ENCODE measurements at places on chromosomes 1 and 21. TPM values are rescaled to one million over a fixed set of nuclear protein-coding genes. Genes with fewer than 3 reads are reported as not detected.
A peak's percentile ranks its signal among the peaks of the same experiment; 100 is the strongest.

GRCh38 chr1:68199603-68200002, 32.7 kb downstream of the WLS start:
- H3K27me3 ChIP-seq: no peaks in the 10 kb centered on the region
- no peak overlapping the region for H3K27ac ChIP-seq

- H3K4me3 ChIP-seq: peak overlapping the region; percentile 67
- no peaks in the 10 kb centered on the region for H3K27me3 ChIP-seq
- H3K36me3 ChIP-seq: no peaks in the 10 kb centered on the region
- peak; percentile 30 for DNase-seq
These were observed 546 bp downstream of the DONSON start for GRCh38 chr21:33587792-33588484.

Gene VN1R5
- total RNA-seq: not detected

GRCh38 chr1:28115267-28115666, 26.9 kb upstream of the EYA3 start:
- H3K4me1 ChIP-seq: no peaks in the 10 kb centered on the region
- no peak overlapping the region for H3K27ac ChIP-seq
- H3K36me3 ChIP-seq: no peaks in the 10 kb centered on the region
- no peak overlapping the region for H3K4me3 ChIP-seq

GRCh38 chr1:33180911-33181890, 642 bp downstream of the TRIM62 start:
- peak overlapping the region; percentile 70 for H3K27ac ChIP-seq
- peak overlapping the region; percentile 75 for H3K4me3 ChIP-seq
- peaks cover 31% of the 10 kb centered on the region for H3K4me1 ChIP-seq
- peak; percentile 60 for DNase-seq

Gene PRRX1
- total RNA-seq: 107 TPM

- H3K4me1 ChIP-seq: no peaks in the 10 kb centered on the region
- no peak overlapping the region for H3K4me3 ChIP-seq
- peaks cover 100% of the 10 kb centered on the region for H3K36me3 ChIP-seq
- H3K27me3 ChIP-seq: no peaks in the 10 kb centered on the region
- no peak overlapping the region for H3K27ac ChIP-seq
- no peak for DNase-seq
These were observed 8.9 kb downstream of the METTL13 start for GRCh38 chr1:171790318-171790717.

DNA sequence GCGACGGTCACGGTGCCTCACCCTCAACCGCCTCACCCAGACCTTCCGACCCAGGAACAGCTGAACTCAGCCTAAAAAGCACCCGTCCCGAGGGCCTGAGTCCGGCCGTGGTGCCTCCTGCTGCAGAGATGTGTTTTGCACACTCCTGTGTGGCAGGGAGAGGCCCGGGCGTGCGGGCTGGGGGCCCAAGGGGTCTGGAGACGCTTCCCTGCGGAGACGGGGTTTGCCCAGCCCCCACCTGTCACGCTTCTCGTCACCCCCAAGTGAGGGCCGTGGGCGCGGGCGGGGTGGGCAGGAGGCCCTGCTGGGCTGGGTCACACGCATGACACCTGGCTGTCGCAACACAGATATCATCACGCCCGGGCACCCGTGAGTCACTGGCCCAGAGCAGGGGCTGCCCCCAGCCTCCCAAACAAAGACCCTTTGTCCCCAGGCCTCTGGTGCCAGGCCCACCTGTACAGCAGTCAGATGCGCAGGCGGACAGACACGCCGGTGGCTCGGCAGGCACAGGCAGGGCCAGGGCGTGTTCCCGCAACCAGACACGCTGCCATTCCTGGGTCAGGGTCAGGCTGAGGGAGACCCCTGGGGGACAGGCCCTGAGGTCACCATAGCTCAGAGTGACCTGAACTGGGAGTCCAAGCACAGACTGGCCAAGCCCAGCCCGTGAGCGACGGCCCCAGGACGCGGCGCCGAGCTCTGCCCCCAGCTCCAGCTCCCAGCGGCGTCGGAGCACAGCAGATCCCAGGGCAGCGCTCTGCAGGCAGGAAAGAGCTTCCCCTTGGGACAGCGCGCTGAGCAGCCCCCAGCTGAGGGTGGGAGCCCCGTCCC, 6.1 kb downstream of the B3GALT6 start:
- H3K4me1 ChIP-seq: peaks cover 5% of the 10 kb centered on the region
- DNase-seq: no peak
- H3K27me3 ChIP-seq: peaks cover 6% of the 10 kb centered on the region
- no peak overlapping the region for H3K4me3 ChIP-seq

DNA sequence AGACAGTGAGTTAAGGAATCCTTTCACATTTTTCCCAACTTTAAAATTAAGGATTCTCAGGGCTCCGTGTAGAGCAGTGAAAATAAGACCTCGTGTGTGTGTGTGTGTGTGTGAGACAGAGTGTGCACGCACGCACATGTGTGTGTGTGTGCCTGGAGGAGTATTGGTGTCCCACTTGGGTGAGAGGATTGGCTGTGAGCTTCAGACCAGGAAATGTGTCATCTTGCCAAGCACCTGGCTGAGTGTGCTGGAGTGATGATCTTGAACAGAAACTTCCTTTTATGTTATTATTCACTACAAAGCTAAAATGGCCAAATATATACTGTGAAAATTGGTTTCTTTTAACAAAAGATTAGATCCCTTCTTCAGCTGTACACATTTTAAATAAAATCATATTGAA, 35.2 kb upstream of the NTPCR start:
- peaks cover 20% of the 10 kb centered on the region for H3K4me1 ChIP-seq
- H3K27me3 ChIP-seq: no peaks in the 10 kb centered on the region
- no peak overlapping the region for H3K27ac ChIP-seq
- H3K36me3 ChIP-seq: no peaks in the 10 kb centered on the region
- no peak overlapping the region for H3K4me3 ChIP-seq

GRCh38 chr21:15498455-15498854, 231.3 kb upstream of the USP25 start:
- H3K27ac ChIP-seq: no peak overlapping the region
- H3K36me3 ChIP-seq: no peaks in the 10 kb centered on the region
- no peaks in the 10 kb centered on the region for H3K27me3 ChIP-seq
- no peak for DNase-seq

DNA sequence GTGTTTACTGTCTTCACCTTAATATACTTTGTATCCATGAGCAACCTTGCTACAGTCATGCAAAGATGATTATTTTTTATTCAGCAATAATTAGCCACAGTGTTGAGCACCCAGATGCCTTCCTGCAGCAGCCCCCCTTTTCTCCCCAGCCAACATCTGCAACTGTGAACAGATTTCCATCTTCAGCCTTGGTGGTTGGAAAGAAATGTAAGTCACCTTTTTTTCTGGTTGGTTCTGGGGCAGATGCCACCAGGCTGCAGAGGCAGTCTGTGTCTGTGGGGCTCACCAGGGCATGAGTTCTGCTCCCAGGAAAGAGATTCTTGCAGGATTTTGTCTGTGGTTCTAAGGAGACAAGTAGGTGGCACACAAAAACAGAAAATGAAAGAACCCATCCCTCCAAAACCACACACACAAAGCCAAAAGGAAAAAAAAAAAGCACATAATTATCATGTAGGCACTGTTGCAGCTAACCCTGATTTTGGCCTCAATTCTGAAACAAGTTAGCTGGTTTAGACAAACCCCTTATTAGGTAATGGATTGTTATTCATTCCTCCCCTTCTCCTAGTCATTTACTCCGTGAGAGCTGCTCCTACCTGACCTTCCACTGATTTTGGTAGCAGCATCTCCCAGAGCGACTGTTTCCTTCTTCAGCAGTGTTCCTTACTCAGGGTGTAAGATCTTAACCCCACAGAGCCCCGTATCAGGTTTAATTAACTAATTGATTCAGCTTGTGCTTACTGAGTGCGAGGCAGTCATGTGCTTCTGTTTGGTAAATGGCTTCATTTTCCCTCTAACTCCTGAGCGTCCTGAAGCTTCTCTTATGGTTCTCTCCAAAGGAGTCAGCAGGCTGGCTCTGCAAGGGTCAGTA, 36.5 kb downstream of the GALNT2 start:
- no peak overlapping the region for H3K4me3 ChIP-seq
- H3K4me1 ChIP-seq: peaks cover 45% of the 10 kb centered on the region
- H3K27me3 ChIP-seq: no peaks in the 10 kb centered on the region

DNA sequence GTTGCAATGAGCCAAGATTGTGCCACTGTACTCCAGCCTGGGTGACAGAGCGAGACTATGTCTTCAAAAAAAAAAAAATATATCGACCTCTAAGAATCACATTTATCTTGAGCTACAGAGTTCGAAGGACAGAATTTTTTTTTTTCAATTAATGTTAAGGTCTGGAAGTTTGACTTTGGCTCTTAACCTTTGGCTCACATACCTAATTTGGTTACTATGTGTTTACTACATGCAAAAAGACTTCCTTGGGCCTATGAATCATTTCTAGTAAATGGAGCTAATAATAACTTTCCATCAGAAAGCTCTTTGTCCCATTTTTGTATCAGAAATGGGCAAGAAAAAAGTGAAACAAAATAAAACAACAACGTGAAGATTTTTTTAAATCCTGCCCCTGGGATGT, 351.2 kb downstream of the SMYD3 start:
- no peaks in the 10 kb centered on the region for H3K4me1 ChIP-seq
- H3K27ac ChIP-seq: no peak overlapping the region
- no peak overlapping the region for H3K4me3 ChIP-seq
- H3K27me3 ChIP-seq: no peaks in the 10 kb centered on the region
- no peak for DNase-seq
- no peaks in the 10 kb centered on the region for H3K36me3 ChIP-seq

GRCh38 chr1:182175361-182175931, 113.9 kb upstream of the ZNF648 start:
- H3K4me1 ChIP-seq: peaks cover 20% of the 10 kb centered on the region
- no peak for DNase-seq
- H3K27me3 ChIP-seq: no peaks in the 10 kb centered on the region
- no peak overlapping the region for H3K4me3 ChIP-seq

Gene FAM167B
- total RNA-seq: 4.5 TPM

DNA sequence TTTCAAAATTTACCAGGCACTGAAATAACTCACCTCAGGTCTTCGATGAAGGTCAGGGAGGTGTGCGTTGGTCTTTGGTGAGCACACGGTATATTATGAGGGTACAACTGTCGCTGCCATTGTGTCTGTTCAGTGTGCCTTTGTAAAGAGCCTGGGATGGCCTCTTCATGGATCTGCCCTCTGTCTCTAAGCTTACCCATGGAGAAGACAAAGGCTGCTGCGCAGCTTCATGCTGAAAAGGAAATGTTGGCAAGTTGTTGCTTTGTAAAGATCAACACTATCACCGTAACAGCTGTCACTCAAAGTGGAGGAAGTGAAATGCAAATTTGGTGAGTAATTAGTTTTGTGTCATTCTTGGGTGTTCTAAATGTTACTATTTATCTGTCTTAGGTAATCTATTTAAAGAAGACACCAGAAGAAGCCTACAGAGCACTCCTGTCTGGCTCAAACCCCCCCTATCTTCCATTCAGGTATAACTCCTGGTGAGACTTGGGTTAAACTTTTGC, 71.6 kb downstream of the CDC14A start:
- no peaks in the 10 kb centered on the region for H3K4me1 ChIP-seq
- DNase-seq: no peak
- H3K4me3 ChIP-seq: no peak overlapping the region

Measured in heart right ventricle (tissue), 16 donors.